Activated naive CD4-positive, alpha-beta T cell treated with Interleukin-2 at 50 U/mL for 16 hours (primary cell): ENCODE measurements at places on chromosomes 4 and X.
A peak's percentile ranks its signal among the peaks of the same experiment; 100 is the strongest.

DNA sequence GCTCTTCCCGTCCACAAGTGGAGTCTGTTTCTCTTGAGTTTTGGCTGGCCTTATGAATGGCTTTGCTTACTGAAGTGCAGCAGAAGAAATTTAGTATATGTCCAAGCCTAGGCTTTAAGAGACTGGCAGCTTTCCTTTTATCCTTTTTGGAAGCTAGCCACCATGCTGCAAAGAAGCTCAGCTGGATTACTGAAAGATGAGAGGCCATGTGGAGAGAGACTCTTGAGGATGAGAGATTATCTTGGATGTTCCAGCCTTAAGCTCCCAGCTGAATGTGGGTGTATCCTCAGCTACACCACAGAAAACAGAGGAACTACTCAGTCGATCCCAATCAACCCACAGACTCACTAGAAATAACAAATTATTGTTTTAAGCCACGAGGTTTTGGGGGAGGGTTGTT lies 12.5 kb downstream of the CCNG2 start:
- DNase-seq = no peak

- DNase-seq = no peak
Observed at GRCh38 chr4:18213576-18214198, 192.1 kb upstream of the LCORL start.

- DNase-seq = no peak
Observed at GRCh38 chr4:33091961-33092360, 2371.8 kb downstream of the PCDH7 start.

DNA sequence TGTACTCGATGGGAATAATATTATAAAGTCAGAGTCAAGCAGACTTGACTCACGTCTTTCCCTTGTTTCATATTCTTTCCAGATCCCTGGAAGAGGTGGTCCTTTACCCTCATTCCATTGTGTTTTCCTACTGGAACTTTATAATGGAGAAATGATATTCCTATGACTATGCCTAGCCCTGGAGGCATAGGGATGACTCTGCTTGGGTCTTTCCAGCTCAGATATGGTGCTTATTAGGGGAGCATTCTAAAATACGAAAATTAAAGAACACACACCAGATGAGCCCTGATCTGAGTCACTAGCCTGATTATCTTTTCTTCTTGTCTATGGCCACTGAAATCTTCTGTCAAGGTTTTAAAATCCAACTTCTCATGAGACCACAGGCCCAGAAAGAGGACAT lies 231.4 kb downstream of the ANKRD50 start:
- DNase-seq = no peak

DNA sequence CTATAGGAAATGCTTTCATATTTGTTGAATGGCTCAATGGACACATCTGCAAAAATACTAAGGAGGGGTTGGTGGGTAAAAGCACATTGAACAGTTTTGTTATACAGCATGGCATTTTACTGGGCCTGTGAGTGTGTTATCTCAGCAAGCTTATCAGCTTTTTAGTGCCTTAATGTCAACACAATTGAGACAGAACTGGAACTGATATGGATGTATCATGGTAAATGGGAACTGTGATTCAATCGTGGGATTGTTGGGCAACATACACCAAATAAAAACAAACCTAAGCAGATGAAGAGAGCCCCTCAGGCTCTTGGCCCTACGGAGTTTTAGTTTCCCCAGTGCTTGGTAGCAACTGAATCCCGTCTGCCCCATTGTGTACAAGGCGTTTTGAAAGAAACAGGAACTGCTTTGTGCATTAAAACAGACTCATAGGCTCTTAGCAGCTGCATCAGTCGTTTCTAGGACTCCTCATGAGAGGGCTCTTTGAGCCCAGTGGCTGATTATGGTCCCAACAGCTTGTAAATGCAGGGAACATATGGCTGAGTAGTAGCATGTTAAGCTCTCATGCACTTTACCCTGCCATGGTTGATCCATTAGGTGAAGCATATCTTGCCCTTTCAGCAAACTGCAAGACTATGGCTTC lies 7.3 kb downstream of the GPR119 start:
- no peak for DNase-seq

GRCh38 chrX:123993326-123993725 lies 31.8 kb downstream of the STAG2 start:
- DNase-seq = no peak

DNA sequence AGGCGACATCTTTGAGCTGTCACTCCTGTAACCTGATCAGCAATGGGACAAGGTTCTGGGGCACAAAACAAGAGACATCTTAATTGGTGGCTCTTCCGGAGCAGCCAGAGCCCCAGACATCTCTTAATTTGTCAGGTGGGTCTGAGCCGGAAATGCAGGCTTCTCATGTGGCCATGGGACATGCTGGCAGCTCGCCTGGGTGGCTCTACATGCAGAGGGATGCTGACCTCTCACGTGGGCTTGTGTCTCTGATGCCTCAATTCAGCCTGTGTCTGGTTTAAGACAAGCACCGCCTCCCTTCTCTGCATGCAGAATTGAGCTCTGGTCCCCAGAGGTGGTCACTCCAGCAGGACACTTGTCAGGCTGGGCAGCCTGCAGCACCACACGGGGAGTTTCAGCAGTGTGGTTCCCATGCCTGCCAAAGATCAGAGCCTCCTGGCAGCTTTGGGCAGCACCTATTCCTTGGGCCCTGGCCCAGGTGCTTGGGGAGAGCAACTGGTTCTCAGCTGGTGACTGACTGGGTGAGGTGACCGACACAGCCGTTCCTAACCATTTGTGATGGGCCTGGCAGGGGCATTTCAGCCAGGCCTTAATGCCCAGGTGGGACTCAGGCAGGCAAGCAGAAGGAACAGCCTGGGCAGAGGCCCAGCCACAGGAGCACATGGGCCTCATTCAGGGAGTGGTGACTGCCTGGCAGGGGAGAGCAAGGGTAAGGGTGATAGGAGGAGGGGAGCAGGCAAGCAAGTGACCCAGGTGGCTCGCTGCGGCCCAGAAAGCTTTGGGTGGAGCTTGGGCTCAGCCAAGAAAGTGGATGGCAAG lies 53.4 kb downstream of the HMX1 start:
- DNase-seq = no peak

DNA sequence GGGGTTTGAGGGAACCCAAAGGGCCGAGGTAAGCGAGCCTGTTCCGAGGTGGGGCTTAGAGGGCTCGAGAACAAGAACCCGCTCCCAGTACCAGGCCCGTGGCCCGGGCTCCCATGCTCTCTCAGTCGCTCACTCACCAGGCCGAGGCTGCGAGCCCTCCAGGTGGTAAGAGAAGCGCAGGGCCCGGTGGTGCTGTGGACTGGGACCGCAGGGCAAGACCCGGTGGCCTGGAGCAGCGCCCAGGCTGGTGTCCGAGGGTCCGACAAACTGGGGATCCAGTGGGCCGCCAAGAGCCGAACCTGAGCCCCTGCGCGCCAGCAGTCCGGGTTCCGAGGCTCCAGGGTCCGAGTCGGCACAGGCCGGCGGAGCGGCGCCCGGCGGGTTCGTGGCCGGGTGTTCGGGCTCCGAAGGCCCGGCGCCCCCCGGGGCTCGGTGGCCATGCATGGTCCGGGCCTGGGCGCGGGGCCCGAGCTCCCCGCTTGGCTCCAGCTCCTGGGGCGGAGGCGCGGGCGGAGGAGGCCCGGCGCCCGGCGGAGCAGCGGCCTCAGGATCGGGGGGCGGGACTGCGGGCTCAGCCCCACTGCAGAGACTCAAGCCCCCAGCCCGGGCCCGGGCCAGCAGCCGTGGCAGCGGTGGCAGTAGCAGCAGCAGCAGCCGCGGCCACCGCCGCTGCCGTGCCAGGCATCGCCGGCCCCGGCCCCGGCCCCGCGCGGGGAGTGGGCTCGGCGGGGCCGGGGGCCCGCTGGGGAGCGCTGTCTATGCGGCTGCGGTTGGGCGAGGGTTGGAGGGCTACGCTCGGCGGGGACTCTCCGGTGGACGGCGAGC lies 833 bp downstream of the FGD1 start:
- no peak for DNase-seq

DNA sequence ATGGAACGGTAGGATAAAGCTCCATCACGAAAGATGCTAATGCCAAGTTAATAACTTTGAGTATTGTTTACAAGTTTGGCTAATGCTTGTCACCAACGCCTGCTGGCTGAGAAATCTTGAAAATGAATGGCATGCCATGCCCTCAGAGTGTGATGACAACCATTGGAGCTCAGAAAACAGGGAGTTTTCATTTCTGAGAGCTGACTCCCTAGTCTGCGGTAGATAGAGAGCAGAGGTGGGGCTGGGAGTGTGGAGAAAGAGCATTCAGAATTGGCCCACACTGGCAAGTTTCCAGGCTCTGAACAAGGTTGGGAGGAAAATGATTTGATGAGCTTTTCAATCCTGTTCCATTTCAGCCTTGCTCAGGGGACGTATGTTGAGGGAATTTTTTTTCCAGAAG lies 183.9 kb downstream of the CPEB2 start:
- DNase-seq = no peak

DNA sequence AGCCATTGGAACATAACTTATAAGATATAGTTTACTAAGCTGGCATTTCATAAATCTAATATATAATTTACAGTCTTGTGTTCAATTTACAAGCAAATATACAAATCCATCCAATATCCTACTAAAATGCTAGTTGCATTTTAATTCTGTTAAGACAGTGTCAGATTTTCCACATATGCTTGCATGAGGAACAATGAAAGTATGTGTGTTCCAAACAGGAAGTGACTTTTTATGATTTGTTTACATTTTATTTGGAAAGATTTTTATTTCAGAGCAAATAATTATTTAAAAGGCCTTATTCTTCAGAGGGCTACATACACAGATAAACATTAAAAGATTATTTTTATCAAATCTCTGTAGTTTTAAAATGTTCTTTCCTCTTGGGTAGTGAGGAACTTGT lies 130.1 kb downstream of the KLHL34 start:
- no peak for DNase-seq

GRCh38 chr4:76897536-76898384 lies at the start of gene SOWAHB:
SOWAHB (minus strand) TSS chr4:76898144; CDS start chr4:76897849, 295 bp downstream.
- peak; percentile 41 for DNase-seq

DNA sequence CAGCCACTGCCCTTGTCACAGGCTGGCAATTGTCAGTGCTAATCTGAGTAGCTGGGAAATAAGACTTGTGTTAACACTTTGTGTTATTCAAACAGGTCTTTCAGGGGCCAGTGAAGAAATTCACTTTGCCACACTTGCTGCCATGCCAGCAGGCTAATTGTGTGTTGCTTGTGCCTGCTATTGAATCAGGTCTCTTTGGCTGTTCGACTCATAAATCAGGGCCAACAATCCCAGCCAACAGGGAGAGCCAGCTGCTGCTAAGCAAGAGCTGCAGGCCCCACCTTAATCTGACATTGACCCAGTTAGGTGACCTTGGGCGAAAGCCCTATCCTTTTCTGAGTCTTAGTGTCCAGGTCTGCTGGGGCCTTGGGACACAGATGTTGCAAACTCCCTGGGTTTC lies 28.1 kb upstream of the MAMLD1 start:
- DNase-seq = no peak

GRCh38 chr4:5912614-5913019 lies 19.7 kb upstream of the CRMP1 start:
- DNase-seq = no peak

GRCh38 chr4:80065601-80066000 lies 7.4 kb downstream of the ANTXR2 start:
- no peak for DNase-seq

GRCh38 chrX:12819222-12819621 lies 28.0 kb downstream of the PRPS2 start:
- no peak for DNase-seq

DNA sequence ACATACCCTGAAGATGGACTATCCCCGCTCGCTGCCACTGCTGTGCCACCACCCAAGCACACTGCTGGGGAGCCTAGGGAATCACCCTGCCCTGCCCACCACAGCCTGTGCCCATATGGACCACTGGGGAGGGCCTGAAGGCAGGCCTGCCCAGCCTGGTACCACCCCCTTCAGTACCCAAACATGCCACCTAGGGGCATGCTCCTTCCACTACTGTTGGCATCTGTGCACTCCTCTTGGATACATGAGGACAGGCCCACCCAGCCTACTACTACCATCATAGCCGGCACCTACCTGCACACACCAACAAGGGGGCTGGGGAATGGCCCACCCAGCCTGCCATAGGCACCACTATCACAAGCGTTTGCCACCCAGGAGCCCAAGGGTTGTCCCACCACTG lies 30.1 kb upstream of the PRDX4 start:
- no peak for DNase-seq

DNA sequence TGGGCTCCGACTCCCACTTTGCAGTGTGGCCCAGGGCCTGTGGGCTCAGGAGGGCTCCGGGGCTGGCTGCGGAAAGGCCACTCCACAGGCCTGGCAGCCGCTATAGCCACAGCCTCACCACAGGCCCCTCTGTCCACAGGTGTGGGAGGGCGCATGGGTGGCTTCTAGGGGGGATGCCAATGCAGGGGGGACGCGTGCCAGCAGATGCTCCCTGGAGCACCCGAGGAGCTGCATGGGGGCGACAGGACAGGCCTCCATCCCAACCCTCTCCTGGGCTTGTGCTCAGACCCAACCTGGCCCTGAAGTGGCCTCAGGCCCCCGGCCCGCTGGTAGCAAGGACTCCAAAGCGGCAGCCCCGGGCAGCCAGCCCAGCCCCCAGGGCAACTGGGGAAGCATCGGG lies 8.0 kb downstream of the BGN start:
- no peak for DNase-seq

DNA sequence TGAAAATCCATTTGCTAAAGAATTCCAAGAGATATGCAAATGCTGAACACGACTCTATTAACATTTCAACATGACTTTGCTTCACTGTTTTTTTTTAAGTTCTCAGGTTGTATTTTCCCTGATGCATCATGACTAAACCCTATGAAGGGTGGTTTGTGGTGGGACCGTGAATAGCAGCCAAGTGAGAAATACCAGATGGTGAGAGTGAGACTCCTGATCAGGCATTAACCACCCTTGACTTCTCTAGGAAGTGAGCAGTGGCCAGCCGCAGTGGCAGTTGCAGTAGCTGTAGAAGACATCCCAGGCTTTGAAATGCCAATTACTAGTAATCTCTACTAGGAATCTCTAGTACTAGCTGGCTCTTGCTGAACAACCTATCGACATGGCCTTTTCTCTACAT lies 383.4 kb downstream of the FAM133A start:
- no peak for DNase-seq

GRCh38 chr4:20512985-20513384 lies 187.3 kb upstream of the PACRGL start:
- no peak for DNase-seq

DNA sequence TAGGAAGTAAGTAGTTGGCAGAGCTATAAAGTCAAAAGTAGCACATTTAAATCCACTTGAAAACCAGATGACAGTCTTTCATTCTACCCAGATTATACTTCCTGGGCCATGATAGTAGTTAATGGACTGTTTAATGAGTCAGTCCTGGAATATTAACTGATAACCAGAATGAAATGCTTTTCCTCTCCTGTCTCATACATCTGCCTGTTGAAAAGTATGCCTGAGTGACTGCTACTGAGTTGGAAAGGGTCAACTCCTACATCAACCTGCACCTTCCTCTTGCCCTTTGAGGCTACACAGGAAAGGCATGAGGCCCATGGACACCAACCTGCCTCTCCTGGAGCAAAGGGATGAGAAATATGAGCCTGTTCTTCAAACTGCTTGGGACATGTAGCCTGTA lies 36.0 kb upstream of the COX7B2 start:
- no peak for DNase-seq

DNA sequence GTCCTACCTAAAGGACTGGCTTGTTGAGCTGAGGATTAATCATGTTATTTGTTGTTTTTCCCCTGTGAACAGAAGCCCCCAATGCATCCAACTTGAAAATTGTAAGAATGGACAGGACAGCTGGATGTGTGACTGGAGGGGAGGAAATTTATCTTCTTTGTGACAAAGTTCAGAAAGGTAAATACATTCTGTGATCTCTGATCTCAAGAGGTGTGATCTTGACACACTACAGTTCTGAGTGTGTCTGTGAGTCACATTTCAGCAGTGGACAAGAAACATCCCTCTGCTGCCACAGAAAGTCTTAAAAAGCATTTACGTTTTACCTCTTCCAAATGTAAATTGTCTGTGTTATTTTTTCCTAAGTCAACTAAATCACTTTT lies 79.3 kb downstream of the NFKB1 start:
- DNase-seq = no peak
